CD4-positive, CD25-positive, alpha-beta regulatory T cell (primary cell): ENCODE measurements at places on chromosomes 16 and 17. TPM values are rescaled to one million over a fixed set of nuclear protein-coding genes. Genes with fewer than 3 reads are reported as not detected.
A peak's percentile ranks its signal among the peaks of the same experiment; 100 is the strongest.

DNA sequence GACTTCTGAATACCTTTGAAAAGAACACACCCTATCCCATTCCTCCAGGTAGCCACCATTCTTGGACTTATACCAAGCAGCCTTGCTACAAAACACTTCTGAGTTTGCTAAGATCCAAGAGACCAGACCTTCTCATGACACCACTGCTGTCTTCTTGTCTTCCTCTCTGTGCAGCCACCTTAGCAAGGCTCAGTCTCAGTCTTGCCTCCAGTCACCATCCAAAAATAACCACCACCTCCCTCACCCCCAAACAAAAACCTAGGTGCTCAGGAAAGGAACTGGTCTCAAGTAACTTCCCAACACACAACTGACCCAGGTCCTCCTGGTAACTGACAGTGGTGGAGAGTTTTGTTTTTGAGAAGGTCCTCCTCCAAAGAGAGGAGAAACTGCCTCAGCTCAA lies 90.9 kb upstream of the CORO6 start:
- peaks cover 21% of the 10 kb centered on the region for H3K4me1 ChIP-seq
- peaks cover 2% of the 10 kb centered on the region for H3K36me3 ChIP-seq
- DNase-seq = no peak
- H3K27ac ChIP-seq = peak overlapping the region; percentile 10
- no peak overlapping the region for H3K4me3 ChIP-seq

DNA sequence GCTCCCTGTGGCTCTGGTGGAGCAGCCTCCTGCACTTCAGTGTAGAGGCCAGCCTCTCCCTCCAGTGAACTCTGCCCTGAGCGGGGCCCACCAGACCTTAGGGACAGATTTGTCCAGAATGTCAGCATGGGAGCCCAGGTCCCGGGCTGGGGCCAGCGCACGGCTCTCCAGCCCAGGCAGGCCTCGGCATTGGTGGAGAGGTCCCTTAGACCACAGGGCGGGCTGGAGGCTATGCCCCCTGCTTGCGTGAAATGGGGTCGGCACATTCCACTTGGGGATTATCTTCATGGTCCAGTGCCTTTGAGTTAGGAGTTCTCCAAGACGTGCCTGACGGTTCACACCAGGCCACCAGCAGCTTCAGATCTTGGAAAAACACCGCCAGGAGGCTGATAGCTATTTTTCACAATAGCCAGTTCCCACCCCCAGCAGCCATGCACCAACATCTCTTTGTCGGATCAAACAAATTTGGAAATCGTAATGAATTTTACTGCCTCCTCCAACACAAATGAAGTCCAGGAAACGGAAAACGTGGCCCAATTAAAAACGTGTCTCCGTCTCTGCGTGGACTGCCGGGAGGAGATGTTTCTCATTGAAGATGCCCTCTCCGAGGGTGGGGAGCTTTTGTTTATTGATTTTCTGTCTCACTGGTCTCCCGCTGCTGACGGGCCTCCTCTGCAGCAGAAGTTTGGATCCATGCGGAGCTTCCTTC lies 110.0 kb upstream of the CIBAR2 start:
- no peak overlapping the region for H3K27ac ChIP-seq
- no peak overlapping the region for H3K4me3 ChIP-seq
- H3K27me3 ChIP-seq = no peaks in the 10 kb centered on the region
- no peak for DNase-seq
- H3K4me1 ChIP-seq = no peaks in the 10 kb centered on the region

- H3K36me3 ChIP-seq = no peaks in the 10 kb centered on the region
- no peaks in the 10 kb centered on the region for H3K4me1 ChIP-seq
- no peaks in the 10 kb centered on the region for H3K27me3 ChIP-seq
- no peak overlapping the region for H3K27ac ChIP-seq
These were observed 15.4 kb downstream of the SLC25A10 start for GRCh38 chr17:81727324-81728031.

- H3K4me3 ChIP-seq = no peak overlapping the region
- peaks cover 19% of the 10 kb centered on the region for H3K36me3 ChIP-seq
- H3K4me1 ChIP-seq = no peaks in the 10 kb centered on the region
- no peak for DNase-seq
These were observed 6.4 kb downstream of the DNASE1L2 start for GRCh38 chr16:2242598-2242997.

DNA sequence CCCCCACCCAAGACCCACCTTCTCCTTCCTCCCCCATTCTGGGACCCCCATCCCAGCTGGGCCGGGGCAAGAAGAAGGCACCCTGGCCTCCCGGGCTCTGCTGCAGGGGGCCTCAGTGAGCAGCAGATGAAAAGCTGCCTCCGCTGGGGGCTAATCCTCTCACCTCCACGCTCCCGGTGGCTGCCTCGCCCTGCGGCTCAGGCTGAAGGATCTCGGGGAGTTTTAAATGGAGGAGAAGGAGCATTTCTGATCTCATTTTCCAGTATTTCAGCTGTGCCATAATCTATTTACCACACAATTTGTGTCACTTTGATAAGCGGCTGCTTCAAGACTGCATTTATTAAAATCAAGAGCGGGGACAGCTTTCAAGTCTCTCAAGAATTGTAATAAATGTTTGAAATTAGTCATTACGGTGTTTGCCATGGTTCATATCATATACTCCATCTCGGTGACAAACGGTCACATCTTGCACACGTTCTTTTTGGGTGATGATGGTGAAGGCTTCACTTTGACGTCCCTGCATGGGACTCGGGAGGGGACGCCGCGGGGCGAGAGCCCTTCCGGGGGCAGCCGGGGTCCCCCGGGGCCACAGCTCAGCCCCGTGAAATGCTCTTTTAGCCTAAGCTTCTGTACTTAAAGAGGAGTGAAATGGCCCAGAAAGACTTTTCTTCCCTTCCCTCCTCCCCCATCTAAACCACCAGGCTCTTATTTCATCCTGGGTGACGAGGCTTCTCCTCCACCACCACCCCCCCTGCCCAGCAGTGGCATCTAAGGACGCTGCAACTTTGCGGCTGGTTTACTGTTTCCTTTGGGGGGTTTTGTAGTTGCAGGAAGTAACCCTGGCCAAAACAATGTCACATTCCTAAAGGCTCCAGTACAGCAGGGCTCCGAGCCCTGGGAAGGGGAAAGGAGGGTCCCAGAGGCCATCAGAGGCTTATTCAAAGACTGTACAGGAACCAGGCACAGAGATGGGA lies 313.1 kb upstream of the TNRC6C start:
- no peaks in the 10 kb centered on the region for H3K36me3 ChIP-seq
- no peaks in the 10 kb centered on the region for H3K27me3 ChIP-seq
- peak overlapping the region; percentile 55 for H3K27ac ChIP-seq
- peak overlapping the region; percentile 86 for H3K4me3 ChIP-seq
- peaks cover 20% of the 10 kb centered on the region for H3K4me1 ChIP-seq

DNA sequence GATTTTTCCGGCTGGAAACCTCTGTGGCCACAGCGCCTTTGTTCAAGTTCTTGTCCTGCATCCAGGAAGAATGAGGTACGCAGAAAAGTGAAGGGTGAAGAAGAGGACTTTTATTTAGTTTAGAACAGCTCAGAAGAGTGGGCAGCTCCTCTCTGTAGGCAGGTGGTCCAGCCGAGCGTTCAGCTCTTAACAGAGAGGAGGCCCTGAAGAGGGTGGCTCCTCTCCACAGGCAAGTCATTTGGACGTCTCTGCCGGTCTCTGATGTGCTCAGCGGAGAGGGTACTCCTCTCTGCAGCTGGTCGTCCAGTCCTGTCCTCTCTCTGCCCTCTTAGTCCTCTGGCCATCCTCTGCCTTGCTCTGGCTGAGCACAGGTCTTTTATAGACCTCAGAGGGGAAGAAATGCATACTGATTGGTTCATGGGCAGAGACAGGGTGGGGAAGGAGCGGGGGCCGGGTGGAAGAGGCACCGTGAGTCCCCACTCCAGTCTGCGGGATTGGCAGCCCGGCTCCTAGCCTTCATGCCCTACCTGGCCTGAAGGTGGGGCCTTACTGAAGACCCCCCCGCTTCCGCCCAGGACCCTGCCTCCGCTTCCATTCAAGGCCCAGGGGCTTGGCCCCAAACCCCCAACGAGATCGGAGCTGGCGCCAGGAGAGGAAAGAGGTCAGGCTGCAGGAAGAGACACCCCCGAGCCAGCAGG lies 70.0 kb upstream of the NKD1 start:
- no peaks in the 10 kb centered on the region for H3K36me3 ChIP-seq
- no peak overlapping the region for H3K4me3 ChIP-seq
- no peak for DNase-seq
- no peaks in the 10 kb centered on the region for H3K27me3 ChIP-seq
- H3K27ac ChIP-seq = no peak overlapping the region

DNA sequence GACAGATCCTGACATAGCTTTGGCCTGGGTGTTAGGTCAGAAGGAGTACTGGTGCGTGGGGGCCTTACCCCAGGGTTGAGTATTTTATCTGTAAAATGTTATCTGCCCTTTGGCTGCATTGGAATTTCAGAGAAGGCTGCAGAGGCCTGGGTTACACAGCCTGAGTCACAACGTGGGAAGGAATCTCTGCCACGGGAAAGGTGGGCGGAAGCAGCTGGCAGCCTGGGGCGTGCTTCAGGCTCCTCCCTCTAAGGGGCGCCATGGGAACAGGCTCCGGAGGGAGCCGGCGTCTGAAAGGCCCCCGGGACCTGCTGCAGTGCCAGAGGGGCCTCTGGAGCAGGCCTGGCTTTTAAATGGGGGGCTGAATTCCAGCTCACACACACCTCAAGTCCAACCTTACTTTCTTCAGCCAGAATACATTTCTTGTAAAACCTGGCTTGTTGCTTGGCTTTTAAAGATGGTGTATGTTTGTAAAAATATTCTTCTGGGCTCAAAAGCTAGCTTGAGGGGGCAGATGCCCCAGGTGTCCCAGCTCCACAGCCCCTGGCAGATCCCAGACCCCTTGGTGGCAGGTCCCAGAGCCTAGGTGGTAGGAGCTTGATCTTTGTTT lies 142.2 kb downstream of the RAB11FIP4 start:
- no peak overlapping the region for H3K4me3 ChIP-seq
- H3K27ac ChIP-seq = no peak overlapping the region
- no peak for DNase-seq
- H3K27me3 ChIP-seq = no peaks in the 10 kb centered on the region

GRCh38 chr17:20096430-20096829 lies 87.3 kb downstream of the SPECC1 start:
- H3K27ac ChIP-seq = no peak overlapping the region
- no peak overlapping the region for H3K4me3 ChIP-seq
- no peaks in the 10 kb centered on the region for H3K4me1 ChIP-seq
- no peaks in the 10 kb centered on the region for H3K36me3 ChIP-seq

DNA sequence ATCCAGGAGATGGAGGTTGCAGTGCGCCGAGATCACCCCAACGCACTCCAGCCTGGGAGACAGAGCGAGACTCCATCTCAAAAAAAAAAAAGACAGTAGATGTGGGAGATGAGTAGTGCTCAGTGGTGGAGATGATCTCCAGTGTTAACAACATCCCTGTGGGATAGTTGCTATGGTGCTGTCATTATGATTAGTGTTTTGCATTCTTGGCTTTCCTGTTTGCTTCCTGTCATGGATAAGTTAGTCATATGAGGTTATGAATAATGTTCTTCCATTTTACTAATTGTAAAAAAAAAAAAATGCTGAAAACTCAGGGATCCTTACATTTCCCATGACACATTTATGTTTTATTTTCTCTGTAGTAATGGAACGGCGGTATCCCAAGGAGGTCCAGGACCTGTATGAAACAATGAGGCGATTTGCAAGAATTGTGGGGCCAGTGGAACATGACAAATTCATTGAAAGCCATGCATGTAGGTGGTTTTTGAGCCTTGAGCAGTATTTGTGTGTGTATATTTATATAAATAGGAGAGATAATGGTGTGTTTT lies 24.5 kb upstream of the DUSP14 start:
- H3K4me3 ChIP-seq = no peak overlapping the region
- no peak for DNase-seq
- no peaks in the 10 kb centered on the region for H3K27me3 ChIP-seq

DNA sequence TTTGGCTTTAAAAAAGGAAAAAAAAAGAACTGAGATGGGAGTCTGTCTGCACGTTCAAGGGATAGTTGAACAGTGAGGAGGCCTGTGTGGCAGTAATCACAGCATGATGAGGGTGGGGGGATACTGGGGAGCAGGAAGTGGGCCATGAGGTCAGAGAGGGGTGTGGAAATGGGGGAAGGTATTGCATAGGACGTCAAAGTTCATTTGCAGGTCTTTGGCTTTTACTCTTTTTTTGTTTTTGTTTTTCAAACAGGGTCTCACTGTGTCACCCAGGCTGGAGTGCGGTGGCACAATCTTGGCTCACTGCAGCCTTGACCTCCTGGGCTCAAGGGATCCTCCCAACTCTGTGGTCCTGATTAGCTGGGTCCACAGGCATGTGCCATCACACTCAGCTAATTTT lies 19.0 kb downstream of the WWP2 start:
- no peaks in the 10 kb centered on the region for H3K4me1 ChIP-seq
- no peak overlapping the region for H3K4me3 ChIP-seq
- peaks cover 28% of the 10 kb centered on the region for H3K36me3 ChIP-seq
- no peak overlapping the region for H3K27ac ChIP-seq
- no peak for DNase-seq

DNA sequence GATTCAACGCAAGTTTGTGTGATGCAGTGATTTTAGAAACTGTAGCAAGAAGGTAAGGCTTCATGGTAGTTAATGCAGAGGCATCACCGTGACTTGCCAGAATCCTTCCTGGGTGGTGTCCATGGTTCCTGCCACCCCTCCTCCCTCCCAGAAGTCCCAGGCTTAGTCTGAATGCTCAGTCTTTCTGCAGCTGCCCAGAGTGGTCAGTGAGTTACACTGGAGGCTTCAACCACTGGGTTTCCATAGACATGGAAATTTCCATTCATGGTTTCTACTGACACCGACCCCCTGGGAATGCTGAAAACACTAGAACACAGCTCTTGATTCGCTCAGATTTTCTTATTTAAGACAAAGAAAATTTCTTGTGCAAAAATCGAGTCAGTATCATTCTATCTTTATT lies 159.4 kb upstream of the HSBP1 start:
- H3K4me3 ChIP-seq = no peak overlapping the region
- no peaks in the 10 kb centered on the region for H3K27me3 ChIP-seq
- no peak overlapping the region for H3K27ac ChIP-seq

- no peak overlapping the region for H3K4me3 ChIP-seq
- no peak for DNase-seq
- no peaks in the 10 kb centered on the region for H3K36me3 ChIP-seq
- H3K27ac ChIP-seq = no peak overlapping the region
- H3K27me3 ChIP-seq = no peaks in the 10 kb centered on the region
These were observed 95.0 kb upstream of the RCVRN start for GRCh38 chr17:9999919-10000695.

DNA sequence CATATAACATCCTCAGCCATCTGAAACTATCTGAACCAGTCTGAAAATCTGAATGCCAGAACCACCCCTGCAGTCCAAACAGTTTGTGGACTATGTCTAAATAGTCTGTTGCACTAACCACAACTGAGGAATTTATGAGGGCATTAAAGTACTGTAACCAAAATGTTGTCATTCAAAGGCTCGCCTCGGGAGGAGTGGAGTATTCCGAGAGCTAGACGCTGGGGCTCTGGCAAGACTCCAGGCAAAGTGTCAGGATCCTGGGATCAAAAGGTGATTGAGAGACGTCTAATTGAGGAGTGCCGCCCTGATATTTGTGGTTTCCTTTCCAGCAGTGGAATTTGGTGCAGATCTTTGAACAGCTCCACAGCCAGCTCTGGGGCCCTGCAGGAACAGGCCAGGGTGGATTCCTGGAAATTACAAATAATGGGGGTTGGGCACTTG lies 142.9 kb upstream of the MYOCD start:
- no peaks in the 10 kb centered on the region for H3K4me1 ChIP-seq
- no peaks in the 10 kb centered on the region for H3K27me3 ChIP-seq
- no peak overlapping the region for H3K4me3 ChIP-seq
- no peaks in the 10 kb centered on the region for H3K36me3 ChIP-seq

ABI3 gene
- total RNA-seq = 6.5 TPM

OR4D2 gene
- not detected for total RNA-seq
